ELF-1 (cell line): ENCODE measurements at places on chromosomes 1 and 21.

- DNase-seq: no peak
Observed at GRCh38 chr1:111988743-111989453, 570 bp downstream of the KCND3 start.

GRCh38 chr1:181120924-181121323, 32.4 kb downstream of the IER5 start:
- no peak for DNase-seq

DNA sequence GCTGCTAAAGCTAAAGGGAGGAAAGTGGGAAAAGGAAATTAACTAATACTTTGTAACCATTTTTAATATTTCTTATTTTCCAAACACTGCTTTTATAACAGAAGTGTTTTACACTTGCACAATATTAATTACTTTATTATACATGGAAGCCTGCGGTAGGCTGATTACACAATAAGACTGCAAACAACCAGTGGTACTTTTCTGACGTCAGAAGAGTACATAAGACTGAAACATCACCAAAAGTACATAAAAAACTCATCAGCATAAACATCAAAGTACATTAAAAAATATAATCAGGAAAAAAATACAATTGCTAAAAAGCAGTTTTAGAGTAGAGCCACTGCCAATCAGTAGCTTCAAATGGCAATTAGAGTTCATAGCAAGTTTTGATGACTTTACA, 4.6 kb downstream of the ZNF281 start:
- no peak for DNase-seq

DNA sequence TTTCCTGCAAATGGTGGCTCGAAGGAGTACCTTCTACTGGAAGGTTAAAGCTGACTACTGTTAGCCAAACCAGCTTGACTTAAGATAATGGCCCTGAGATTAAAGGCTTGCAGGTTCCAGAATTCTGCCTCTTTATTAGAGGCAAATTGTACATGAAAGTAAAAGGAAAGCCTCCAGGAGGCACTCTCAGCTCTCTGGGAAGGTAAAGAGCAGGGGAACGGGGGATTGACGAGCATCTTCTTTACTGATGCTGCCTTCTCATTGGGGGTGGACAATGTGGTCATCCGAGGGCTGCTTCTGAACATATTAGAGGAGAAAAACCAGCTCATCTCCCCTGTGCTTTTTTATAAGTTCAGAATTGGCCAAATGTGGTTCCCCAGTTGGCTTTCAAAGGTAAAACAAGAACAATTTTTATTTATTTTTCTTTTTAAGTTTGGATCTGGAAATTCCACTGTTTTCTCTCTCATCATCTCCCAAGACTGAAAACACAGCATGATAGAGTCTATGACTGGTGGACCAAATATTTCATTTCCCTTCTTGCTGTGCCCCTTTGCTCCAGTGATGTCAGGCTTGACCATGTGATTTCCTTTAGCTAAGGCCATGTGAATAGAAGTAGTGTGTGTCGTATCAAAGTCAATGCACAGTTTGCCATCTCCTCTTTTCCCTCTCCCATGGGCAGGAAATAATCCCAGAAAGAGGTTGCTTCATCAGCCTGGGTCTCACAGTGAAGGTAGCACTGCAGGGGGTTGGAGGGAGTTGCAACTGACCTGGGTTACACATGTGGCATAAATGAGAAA, 292.7 kb downstream of the PRDM2 start:
- DNase-seq: no peak

- peak; percentile 14 for DNase-seq
Observed at GRCh38 chr1:69967245-69967766, 238.1 kb downstream of the LRRC40 start.

GRCh38 chr1:178679237-178679636, 45.8 kb upstream of the RALGPS2 start:
- no peak for DNase-seq

DNA sequence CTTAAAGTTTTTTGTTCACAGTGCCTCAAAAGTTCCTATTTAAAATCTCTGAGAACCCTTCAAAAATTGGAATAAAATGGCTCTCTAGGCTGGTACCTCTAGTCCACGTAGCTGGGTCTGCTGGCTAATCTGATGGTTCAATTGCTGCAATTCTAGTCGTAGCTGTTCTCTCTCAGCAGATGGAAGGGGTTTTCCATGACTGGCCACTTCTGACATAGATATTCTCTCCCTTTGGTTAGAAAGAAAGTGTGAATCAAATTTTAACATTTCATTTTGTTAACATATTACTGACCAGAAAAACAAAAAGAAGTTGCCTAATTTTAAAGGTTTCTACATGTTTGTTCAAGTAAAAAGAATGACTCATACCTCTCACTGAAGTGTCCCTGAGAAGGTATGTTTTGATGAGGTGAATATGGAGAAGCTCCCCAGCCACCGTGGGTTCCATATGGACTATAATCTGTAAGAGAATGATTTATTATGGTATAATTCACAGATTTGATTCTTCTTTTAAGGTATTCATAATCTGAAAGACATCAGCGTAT, 29.3 kb upstream of the SERPINC1 start:
- no peak for DNase-seq

DNA sequence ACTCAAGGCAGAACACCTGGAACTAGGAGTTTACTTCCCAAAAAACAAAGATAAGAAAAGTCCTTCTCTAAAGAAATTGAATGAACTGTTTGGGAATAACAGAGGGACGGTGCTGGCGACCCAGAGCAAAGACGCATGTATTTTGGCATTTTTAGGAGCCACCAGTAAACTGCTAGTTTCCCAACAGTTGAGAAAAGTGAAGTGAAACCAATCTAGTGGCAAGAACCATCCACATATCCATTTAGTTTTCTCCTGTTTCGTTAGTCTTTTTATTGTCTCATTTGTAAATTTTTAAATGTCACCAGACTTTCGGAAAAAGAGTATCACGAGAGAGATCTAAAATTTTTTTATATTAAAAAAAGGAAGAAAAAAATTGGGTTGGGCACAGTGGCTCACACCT, 30.2 kb downstream of the ODF2L start:
- no peak for DNase-seq

- DNase-seq: peak; percentile 8
Observed at GRCh38 chr1:42924851-42925760, 33.6 kb downstream of the SLC2A1 start.

DNA sequence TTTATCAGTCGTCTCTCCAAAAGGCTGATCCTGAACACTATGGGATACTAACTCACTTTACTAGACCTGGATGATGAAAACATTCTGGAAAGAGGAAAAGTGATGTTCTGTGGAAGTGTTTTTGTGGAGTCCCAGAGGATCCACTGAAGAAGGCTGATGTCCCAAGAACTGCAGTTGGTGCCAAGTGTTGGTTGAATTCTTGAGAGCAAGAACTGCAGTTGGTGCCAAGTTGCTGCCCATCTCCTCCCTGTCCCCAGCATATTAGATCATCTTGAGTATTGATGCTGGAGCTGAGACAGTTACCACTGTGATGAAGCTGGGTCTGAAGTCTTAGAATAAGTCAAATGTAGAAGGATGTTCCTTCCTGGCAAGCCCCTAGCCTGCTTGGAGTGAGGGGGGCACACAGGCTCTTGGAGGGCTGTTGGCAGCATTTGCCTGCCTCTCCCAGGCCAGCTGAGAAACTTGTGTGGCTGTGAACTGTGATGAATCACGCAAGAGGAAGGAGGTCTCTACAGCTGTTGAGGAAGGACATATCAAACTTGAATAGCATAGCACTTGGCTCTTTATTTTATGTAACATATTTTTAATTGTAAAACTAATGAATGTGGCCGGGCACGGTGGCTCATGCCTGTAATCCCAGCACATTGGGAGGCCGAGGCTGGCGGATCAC, 48.1 kb downstream of the DNAJC6 start:
- DNase-seq: no peak

DNA sequence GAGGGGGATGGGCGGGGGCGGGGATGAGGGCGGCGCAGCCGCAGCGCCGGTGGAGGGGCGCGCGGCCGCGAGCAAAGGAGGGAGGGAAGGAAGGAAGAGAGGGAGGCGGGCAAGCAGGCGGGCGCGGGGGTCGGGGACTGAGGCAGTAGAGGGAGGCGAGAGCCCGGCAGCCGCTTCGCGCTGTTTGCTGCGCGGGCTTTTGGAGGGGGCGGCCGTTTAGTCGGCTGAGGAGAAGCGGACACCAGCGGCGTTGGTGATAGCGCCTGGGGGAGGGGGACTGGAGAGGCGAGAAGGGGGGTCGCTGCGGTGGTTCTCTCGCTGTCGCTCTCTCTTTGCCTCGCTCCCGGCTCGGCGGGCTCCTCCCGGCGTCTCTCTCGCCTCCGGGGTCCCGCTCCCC, at the start of gene HS2ST1:
HS2ST1 (plus strand) TSS at position 35 of the 397 bp plus-strand sequence.
- no peak for DNase-seq

GRCh38 chr1:25675729-25676476, 59.3 kb downstream of the MAN1C1 start:
- DNase-seq: no peak

- DNase-seq: peak; percentile 13
Observed at GRCh38 chr1:67485046-67485811, 55.0 kb upstream of the SERBP1 start.

DNA sequence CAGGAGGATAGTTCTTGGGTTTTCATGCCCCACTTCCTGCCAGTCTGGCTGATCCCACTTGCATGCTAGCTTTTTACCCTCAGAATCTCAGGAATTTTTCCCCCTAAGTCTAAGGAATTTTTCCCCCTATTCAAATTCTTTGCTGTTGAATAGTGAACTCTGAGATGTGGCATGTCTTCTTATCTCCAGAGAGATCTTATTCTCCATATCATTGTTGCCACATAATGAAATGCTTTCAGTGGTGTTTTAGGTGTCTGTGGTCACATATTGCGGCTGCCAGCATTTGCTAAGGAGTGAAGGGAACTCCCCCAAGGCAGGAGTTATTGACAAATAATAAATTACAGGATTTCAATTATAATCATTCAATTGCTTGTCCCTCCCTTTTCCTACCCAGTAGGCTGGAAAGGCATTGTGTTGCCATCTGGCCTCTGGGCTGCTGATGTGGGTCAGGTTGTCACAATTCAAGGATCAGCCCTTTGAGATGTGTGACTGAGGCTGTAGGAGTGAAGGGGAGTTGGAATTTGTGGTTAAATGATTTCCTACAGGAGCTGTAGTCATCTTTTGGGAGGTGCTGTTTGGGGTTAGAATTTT, 3.9 kb upstream of the FLG start:
- DNase-seq: no peak

- DNase-seq: no peak
Observed at GRCh38 chr1:34868230-34869049, 8.9 kb upstream of the SMIM12 start.

- DNase-seq: no peak
Observed at GRCh38 chr1:23930270-23930669, 17.1 kb upstream of the CNR2 start.

DNA sequence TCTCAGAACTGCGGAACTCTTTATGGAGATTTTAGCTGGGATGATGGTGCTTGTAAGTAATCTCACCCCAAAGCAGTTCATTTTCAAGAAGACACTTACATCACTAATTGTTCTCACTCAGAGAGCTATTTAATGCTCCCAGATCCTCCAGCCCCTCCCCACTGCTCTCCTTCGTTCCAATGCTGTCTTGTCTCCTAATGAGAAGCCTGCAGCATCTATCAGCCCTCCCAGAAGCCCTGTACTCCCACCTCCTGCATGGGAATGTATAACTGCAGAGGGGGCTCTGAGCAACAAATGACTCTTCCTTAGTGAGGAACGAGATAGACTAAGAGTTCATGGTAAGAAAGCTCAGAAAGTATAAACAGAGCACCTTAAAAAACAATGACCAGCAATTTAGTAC, 377.4 kb upstream of the RUNX1 start:
- DNase-seq: no peak

DNA sequence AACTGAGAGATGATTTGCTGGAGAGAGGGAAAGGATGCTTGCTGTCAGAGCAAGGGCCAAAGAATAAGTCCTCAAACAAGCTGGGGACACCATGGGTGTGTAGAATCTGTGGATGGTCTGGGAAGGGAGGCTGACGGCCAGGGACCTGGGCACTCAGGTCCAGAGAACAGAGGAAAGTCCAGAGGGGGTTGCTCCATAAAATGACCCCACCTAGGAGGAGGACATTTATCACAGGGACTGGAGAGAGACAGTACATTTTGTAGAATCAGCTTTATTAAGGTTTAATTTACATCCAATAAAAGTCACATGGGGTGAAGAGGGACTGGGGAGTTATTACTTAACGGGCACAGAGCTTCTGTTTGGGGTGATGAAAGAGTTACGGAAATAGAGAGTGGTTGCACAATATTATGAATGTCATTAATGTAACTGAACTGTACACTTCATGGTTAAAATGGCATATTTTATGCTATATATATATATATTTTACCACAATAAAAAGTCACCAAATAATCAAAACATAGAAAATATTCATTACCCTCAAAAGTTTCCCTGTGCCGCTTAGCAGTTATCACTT, 73.0 kb upstream of the ABCD3 start:
- DNase-seq: no peak

GRCh38 chr1:63723602-63724001, 50.2 kb upstream of the ROR1 start:
- DNase-seq: no peak

GRCh38 chr1:218292515-218292914, 7.4 kb downstream of the RRP15 start:
- DNase-seq: no peak

DNA sequence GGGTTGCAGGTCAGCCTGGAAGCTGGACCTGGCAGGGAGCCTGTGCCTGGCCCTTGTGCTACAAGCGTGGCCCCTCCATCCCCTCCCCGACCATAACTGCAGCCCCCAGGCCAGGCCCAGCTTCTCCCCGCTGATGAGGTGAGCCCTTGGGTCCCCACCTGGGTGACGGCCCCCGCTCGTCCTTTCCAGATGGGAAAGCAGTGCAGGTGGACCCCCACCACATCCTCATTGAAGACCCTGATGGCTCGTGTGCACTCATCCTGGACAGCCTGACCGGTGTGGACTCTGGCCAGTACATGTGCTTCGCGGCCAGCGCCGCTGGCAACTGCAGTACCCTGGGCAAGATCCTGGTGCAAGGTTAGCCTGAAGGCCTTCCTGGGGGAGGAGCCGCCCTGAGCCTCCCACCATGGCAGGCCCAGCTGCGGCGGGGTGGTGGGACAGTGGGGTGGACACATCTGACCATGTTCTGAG, 56.9 kb downstream of the TRIM11 start:
- no peak for DNase-seq

DNA sequence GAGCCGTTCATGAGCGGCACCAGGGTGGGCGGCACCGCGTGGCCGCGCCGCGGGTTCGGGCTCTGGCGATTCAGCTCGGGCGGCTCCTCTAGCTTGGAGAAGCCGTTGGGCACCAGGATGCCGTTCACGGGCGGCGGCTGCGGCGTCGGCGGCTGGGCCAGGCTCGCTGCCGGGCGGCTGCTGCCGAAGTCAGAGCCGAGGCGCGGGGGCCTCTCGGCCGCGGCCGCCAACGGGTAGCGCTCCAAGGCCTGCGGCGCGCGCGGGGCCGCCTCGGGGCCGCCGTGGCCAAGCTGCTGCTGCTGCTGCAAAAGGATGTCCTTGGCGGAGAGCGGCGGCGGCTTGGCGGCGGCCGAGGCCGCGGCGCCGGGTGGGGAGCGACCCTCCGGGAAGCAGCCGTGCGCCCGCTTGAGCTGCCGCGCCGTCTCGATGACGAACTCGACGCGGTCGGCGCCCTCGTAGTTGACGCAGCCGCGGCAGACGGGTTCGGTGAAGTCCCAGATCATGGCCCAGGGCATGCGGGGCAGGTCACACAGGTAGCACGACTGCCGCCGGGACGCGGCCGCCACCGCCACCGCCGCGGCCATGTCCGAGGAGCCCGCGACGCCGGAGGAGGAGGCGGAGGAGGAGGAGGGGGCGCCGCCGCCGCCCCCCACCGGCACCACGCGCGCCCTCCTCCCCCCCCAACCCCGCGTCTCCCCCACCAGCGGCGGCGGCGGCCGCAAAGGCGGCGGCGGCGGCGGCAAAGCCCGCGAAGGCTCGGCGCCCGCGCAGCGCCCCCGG, 877 bp downstream of the IRF2BP2 start:
- peak; percentile 51 for DNase-seq
